ENCODE measurements at places on chromosomes 7 and 10. TPM values are rescaled to one million over a fixed set of nuclear protein-coding genes. Genes with fewer than 3 reads are reported as not detected.

MYOZ1 gene
- total RNA-seq, result not detected

LRRN3 gene
- total RNA-seq, result 93.6 TPM

PNLIPRP1 gene
- not detected for total RNA-seq

OR2A42 gene
- not detected for total RNA-seq

IFIT3 gene
- 28.6 TPM for total RNA-seq

MCM7 gene
- 482 TPM for total RNA-seq

ITGA8 gene
- not detected for total RNA-seq

ANXA8 gene
- not detected for total RNA-seq

WIPF3 gene
- not detected for total RNA-seq

CLDN3 gene
- not detected for total RNA-seq

SH2D4B gene
- total RNA-seq, result 0.18 TPM

PNLIPRP3 gene
- not detected for total RNA-seq

TMEM213 gene
- not detected for total RNA-seq

TMEM106B gene
- 27.7 TPM for total RNA-seq

CHCHD3 gene
- total RNA-seq, result 85.2 TPM

HOXA3 gene
- total RNA-seq, result not detected

SIRT1 gene
- 42.5 TPM for total RNA-seq

ACSM6 gene
- not detected for total RNA-seq

POLR2J3 gene
- total RNA-seq, result 19.7 TPM

MMP21 gene
- not detected for total RNA-seq

COL28A1 gene
- total RNA-seq, result 0.04 TPM

ANKRD61 gene
- total RNA-seq, result not detected

SNCG gene
- total RNA-seq, result not detected

KIAA1549 gene
- total RNA-seq, result 1.7 TPM

SEMA3D gene
- not detected for total RNA-seq

PTEN gene
- 44.5 TPM for total RNA-seq

NPSR1 gene
- total RNA-seq, result not detected

THSD7A gene
- not detected for total RNA-seq

DGKI gene
- total RNA-seq, result 2.2 TPM

AKR1C4 gene
- total RNA-seq, result not detected

PHKG1 gene
- total RNA-seq, result 1.3 TPM

Data from activated naive CD8-positive, alpha-beta T cell treated with anti-CD3 and anti-CD28 coated beads for 36 hours (primary cell).